ENCODE measurements at places on chromosomes 1 and 21. TPM values are rescaled to one million over a fixed set of nuclear protein-coding genes. Genes with fewer than 3 reads are reported as not detected.

Gene PCP4L1
- not detected for total RNA-seq

Gene ZNF695
- total RNA-seq = 3.0 TPM

Gene FCRL1
- not detected for total RNA-seq

Gene PSMA5
- 104 TPM for total RNA-seq

Gene CFHR1
- not detected for total RNA-seq

Gene DNAH14
- total RNA-seq = 51.7 TPM

Gene SPRR3
- total RNA-seq = not detected

Gene F11R
- total RNA-seq = 4.5 TPM

Gene DDX59
- total RNA-seq = 16.5 TPM

Gene ATP13A2
- total RNA-seq = 15.2 TPM

Gene GBP2
- total RNA-seq = 78.2 TPM

Gene SLC2A5
- not detected for total RNA-seq

Gene RIMS3
- 0.78 TPM for total RNA-seq
